ENCODE measurements at places on chromosomes 6 and 20.

GRCh38 chr6:3119040-3119723, 671 bp downstream of the BPHL start:
- DNase-seq, result no peak

- DNase-seq, result no peak
Measured at GRCh38 chr20:12554426-12554825, 454.3 kb upstream of the SPTLC3 start.

- DNase-seq, result no peak
Measured at GRCh38 chr20:52964131-52964530, 8.0 kb upstream of the TSHZ2 start.

- DNase-seq, result no peak
Measured at GRCh38 chr20:18533491-18533890, 25.8 kb downstream of the SEC23B start.

DNA sequence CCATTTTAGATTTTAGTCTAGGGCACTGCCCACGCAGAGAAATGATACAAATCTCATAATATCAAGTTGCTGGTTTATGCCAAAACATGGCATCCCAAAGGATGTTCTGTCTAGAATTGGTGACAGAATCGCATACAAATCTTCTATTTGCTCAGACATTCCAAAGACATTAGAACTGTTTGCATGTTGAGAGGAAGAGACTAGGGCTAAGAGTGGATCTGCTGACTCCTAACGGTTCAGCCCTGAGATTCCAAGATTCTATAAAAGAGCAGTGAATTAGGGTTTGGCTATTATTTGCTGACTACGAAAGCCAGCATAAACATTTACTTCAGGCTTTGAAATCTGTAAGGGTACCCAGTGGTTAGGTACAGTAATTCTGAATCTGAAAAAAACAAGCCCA, 3.6 kb downstream of the EPB41L2 start:
- DNase-seq, result no peak

DNA sequence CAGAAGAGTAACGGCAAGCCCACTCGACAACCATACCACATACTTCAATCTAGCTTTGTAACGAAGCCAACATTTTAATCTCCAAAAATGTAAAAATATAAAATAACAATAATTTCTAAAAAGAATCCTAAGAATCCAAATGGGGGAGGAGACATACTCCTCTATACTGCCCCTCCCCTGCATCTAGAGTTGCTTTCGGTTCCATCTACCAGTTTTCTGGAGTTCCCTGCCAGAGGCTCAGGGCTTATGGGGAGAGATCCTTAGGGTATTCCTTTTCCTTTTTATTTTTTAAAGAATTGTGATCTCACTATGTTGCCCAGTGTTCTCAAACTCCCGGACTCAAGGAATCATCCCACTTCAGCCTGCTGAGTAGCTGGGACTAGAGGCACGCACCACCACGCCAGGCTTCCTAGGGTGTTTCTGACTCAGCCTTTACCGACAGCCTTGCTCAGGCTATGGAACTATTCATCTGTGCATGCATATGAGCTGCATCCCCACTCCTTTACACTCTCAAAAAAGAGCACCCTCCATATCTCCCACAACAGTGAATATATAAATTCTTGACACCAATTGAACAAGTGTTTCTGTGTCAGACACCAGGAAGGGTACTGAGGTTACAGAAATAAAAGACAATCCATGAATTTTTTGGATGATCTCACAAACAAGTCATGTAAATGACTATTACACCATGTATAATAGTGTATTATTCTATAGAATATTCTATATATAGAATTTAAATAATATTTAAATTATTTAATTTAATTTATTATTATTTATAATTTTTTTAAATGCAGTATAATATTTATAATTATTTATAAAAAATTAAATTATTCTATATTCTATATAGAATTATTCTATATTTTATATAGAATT, 40.7 kb upstream of the UBR2 start:
- no peak for DNase-seq

- DNase-seq, result no peak
Measured at GRCh38 chr20:16641511-16642023, 68.3 kb upstream of the KIF16B start.
